Stimulated activated CD4-positive, alpha-beta T cell treated with anti-CD3 and anti-CD28 coated beads, Interleukin-15, amount 100 ng/mL, for 1 hour (primary cell): ENCODE measurements at places on chromosomes 6 and 20.

- no peak for DNase-seq
Measured at GRCh38 chr6:3209114-3210023, 18.1 kb downstream of the TUBB2B start.

DNA sequence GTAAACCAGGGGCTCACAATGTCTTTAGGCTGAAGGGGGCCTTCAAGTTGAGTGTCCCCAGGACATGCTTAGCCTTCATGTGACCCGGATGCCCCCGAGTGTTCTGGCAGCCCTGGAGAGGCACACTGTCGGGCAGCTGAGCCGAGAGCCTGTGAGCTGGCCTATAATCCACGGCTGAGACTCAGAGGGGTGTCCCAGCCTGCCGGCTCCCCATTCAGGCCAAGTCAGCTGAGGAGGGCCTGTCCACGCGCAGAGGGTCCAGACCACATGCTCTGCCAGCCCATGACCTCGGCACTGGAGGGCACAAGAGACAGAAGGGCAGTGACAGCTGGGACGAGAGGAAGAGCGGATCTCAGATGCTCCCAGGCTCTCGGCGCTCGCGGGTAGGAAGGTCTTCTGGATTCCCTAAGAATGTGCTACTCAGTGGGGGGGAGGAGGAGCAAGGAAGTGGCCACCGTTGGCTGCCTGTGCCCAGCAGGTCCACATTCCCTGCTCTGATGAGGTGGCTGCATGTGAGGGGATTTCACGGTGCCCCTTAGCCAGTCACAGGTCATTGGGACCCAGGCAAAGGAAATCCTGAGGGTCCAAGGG is 224.7 kb downstream of the NRN1 start:
- DNase-seq, result no peak

DNA sequence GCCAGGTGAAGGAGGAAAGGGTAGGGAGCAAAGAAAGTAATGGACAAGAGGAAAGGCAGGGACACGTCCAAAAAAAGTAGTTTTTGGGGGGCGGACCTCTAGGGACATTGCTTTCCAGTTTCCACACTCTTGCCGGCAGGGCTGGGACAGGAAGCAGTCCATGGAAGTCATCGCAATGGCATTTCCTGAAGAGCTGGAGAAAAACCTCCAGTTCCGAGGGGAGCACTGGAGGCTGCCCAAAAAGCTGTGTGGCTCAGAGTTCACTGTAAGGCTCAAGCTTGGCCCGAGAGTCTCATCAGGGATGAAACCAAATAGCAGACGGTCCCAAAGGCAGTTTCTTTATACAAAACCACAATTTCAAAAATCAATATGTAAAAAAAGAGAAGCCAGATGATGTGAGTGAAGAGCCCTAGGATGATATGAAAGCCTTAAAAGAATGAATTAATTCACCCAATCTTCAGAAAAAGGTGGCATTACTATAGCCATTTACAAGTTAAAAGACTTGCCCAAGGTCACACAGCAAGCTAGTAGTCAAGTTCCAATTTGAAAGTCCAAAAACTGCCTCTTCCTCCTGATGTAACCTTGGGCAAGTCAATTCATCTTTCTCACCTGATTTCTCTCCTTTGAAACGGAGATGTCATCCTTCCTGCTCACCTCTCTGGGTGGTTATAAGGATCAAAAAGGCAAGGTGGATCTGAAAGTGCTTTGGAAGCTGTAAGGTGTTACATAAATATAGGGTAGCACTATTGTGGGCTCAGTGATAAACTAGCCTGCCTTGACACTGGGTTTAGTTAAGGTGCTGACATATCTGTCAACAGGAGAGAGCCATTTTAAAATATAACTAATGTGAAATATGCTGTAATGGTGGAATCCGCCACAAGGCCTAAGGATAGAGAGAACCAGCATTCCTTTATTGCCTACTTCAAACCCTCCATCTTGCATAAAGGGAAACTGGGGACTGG is 9.1 kb downstream of the BCL2L1 start:
- DNase-seq, result no peak

GRCh38 chr6:166640342-166641043 is 13.4 kb upstream of the RPS6KA2 start:
- DNase-seq, result no peak

DNA sequence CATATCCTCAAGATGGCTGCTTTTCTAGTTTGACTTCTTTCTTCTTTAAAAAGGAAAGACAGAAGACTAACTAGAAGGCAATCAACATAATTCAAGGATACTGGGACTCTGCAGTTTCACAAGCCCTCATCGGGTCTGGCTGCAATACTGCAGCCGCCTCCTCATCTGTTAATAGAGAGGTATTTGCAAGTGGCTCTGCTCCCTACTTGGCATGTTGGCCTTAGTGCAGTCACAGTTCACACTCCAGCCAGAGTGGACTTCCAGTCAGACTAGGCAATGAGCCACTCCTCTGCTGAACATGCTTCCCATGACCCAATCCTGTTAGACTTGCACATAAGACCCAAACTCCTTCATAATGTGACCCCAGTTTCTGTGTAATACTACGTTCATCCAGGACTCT is 141.9 kb upstream of the ENPP5 start:
- no peak for DNase-seq

DNA sequence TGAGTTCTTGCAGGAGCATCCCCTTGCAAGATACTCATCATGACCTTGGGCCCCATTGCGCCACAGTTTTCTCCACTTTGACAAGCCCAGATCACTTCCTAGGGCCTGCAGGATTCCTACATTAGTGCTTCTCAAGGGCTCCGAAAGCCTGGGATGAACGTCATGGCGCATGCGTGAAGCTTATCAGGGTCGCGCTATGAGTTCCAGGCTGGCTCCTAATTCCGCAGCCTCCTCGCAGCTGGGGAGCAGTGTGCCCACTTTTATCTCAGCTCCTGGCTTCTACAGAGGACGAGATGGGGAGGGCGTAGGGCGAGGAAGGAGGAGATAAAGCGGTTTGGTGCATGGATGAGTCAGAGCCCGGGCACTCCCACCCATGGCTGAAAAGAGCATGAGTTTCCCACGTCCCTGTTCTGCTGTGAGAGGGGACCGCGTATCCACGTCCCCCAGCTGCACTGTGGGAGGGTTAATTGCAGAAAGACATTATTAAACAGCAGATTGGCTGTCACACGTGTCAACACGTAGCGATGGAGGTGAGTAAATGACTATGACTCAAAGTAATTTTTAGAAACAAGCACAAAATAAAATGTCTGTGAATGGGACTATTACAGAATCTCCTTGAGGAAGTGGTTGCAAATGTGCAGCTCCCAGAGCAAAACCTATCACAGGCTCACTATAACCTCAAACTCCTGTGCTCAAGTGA is 72.9 kb upstream of the DSP start:
- DNase-seq, result peak; percentile 3

GRCh38 chr20:3783068-3783489 is 1.8 kb upstream of the SPEF1 start:
- DNase-seq, result no peak

GRCh38 chr20:34904202-34904621 is 27.8 kb downstream of the ACSS2 start:
- DNase-seq, result no peak

DNA sequence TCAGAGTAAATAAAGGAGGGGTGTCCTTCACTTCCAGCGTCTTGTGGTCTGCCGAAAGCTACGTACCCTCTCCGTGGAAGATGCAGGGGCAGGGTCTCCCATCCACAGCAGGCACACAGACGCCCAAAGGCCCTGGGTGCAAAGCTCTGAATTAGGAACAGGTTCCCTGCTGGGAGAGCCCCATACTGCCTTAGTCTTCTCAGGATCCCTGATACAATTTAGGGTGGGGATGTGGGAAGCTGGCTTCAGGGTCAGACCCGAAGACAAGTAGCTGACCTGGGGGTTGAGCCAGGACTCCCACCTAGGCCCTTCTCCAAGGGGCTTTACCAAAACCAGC is 74.1 kb downstream of the TTLL2 start:
- no peak for DNase-seq

DNA sequence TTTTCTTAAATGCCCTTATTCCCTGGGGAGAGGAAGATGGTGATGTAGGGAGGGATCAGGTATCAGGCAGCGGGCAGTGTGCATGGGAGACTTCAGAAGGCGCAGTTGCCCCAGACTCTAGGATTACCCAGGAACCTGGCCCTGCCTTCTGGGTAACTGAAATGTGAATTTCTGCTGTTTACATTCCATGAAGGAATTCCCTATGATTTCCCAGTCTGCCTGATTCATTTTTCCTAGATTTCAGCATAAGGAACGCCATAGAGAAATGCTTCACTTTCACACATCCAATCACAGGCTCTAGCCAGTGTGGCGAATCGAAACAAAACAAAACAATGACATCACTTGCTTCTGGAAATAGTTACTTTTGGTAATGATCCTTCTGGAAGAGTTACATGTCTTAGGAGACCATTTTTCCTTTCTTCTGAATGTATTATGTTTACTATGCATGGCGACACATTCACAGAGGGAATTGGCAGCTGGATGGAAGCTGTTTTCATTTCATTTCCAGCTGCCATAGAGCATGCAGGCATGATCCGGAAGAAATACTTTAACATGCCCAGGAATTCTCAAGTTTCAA is 33.3 kb downstream of the LRP11 start:
- no peak for DNase-seq

DNA sequence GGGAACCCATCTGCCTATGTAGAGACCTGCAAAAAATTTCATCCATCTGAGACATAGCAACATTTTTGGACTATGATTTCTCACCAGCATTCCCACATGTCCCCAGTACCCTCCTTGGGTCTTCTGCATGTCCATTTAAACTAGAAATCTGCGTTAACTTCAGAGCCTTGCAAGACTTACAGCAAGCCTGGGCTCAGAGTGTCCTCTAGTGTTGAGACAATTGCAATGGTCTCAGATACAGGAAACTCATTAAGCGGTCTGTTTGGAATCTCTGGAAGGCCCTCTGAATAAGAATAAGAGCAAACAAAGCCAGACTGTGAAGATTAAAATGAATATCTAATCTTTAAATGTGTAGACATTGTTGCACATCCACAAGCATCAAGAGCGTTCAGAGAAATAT is 20.5 kb upstream of the PI3 start:
- DNase-seq, result no peak

DNA sequence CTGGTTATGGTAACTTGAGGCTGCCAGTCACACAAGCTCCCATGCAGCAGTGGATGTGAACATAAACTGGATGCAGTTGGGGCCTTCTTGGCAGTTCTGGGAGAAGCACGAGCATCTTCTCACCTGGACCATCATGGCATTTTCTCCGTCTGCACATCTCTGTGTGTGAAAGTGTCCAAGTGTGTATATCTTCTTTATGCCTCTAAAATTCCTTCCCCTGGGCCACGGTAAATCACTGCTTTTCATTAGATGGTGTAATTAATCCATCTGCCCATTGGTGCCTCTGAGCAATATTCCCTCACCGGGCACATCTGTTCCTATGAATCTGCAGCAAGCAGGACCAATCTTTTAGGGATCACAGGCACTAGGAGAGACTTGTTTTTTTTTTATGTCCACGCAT is 138.0 kb downstream of the MAP3K7 start:
- DNase-seq, result no peak

- no peak for DNase-seq
Measured at GRCh38 chr6:158910484-158911440, 89.2 kb downstream of the RSPH3 start.

- DNase-seq, result no peak
Measured at GRCh38 chr20:9919271-9920014, 80.6 kb upstream of the PAK5 start.

- no peak for DNase-seq
Measured at GRCh38 chr6:94588301-94588700, 989.0 kb upstream of the MANEA start.

DNA sequence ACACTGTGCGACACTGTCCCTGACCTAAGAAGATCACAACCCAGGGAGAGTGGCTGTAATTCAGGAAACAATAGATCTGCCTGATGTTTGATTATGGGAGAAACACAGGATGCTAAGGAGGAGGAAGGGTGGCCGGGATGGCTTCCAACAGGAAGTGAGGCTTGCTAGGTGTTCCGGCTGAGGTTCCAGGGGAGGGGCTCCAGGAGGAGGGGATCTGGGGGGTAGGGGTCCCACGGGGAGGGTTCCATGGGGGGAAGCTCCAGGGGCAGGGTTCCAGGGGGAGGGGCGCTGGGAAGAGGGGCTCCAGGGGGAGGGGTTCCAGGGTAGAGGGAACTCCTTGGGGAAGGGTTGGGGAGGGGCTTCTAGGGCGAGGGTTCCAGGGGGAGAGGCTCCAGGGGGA is 48.6 kb downstream of the DAAM2 start:
- DNase-seq, result no peak

- DNase-seq, result peak; percentile 43
Measured at GRCh38 chr6:106519460-106520394, 109.6 kb downstream of the RTN4IP1 start.

GRCh38 chr20:38372806-38373205 is 26.5 kb downstream of the LBP start:
- no peak for DNase-seq
